ENCODE measurements at places on chromosomes 2 and 18.

GRCh38 chr2:15890936-15891905 lies 49.1 kb upstream of the MYCN start:
- DNase-seq = no peak

GRCh38 chr18:11850821-11851145 lies 430 bp upstream of the CHMP1B start:
- DNase-seq = no peak

DNA sequence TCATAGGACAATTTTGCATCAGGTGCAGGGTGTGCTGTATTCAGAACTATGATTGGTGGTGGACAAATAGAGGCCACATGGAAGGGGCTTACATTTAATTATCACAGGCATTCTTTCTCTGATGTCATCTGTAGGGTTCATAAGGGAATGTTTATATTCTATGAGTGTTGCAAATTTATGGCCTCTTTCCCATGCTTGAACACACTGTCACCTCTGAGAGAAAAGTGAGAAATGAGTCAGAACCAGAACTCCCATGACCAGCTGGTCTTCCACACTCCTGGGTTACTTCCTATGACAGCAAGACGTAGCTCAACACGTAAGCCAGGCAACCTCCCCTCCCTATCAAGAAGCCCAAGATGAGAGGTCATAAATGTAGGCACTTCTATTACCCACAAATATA lies 310.8 kb downstream of the PIEZO2 start:
- no peak for DNase-seq

DNA sequence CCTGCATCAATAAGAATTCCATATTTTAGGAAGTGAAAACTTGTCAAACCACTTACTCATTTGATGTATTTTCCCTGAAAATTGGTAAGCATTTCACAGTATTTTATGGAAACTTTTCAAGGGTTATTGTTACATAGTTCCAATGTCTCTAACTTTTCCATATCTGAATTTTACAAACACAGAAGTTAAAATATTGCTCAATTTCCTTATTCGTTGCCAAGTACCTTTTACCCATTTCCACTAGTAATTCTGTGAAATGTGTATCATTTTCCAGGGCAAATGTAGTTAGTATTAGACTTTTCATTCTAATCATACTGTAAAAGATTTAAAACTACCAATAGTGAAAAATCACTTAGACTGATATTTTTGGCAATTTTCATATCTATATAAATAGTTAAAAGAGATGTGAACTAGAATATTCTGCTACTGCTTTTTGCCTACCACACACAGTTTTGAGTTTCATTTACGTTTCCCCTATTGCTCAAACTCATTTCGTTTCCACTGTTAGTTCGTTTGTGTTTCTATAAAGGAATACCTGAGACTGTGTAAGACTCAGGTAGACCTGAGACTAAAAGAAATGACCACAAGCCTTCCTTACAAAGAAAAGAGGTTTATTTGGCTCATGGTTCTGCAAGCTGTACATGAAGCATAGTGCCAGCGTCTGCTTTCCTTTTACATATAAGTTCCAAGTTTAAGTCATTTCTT lies 86.3 kb downstream of the PMS1 start:
- DNase-seq = no peak

DNA sequence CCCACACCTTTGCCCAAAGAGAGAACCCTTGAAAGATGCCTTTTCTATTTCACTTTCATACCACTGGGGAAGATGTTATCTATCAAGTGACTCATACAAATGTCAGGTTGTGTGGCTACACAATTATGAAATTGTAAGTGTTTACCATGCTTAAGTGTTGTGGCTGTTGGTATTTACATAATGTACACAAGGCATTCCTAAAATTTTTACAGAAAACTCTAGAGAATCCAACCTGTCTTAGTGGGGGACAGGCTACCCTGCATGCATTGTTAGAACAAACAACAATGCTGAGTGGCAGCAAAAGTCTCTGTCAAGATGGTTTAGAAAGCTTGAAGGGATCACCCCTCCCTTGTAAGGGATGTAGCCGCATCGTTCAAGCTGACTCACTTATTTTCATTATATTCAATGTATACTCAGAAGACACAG lies 5.5 kb upstream of the MGAT4A start:
- DNase-seq = no peak

DNA sequence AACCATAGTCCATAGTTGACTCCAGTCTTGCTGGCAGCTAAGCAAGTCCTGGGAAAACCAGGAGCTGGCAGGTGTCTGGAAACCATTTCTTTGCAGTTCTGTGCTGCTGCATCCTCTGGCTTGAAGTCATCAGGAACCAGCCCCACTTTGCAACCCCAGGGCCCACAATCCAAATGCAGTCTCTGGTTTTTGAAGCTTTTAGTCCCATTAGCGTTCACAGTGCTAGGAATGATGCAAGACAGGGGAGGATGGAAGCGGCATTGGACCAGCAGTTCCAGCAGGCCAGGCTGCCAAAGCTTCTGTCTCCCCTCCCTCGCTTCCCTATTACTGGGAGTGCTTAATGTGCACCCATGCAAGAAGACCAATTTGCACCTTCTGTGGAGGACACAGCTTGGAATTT lies 106.4 kb downstream of the ZBTB7C start:
- no peak for DNase-seq

DNA sequence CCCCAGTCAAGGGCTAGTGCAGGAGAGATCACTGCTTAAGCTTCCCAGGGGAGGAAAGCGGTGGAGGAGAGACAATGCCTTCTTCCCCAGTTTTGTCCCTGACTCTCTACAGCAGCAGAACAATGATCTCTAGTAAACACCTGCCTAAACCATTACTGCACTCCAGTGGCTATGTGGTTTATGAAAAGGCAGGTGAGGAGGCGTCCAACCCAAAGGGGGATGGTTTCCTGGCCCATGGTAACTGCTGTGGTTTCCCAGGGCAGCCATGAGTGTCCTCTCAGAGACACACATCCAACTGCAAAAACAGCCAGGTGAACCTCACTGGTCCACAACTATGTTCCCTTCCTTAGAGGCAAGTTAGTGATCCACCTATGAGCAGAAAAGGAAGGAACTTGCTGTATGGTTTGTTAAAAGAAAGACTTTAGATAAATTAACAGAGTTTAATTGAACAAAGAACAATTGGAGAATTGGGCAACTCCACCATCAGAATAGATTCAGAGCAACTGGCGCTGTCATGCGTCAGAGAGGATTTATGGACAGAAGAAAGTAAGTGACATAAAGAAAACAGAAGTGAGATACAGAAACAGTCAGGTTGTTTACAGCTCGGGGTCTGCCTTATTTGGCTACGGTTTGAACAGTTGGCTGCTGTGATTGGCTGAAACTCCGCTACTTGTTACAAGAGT lies 4.8 kb upstream of the TTC39C start:
- DNase-seq = no peak

- peak; percentile 50 for DNase-seq
Observed at GRCh38 chr2:38115216-38116032, 39.5 kb upstream of the CYP1B1 start.

- DNase-seq = no peak
Observed at GRCh38 chr2:12990523-12990922, 273.8 kb downstream of the TRIB2 start.

- DNase-seq = no peak
Observed at GRCh38 chr18:79576686-79577351, 102.8 kb upstream of the CTDP1 start.

DNA sequence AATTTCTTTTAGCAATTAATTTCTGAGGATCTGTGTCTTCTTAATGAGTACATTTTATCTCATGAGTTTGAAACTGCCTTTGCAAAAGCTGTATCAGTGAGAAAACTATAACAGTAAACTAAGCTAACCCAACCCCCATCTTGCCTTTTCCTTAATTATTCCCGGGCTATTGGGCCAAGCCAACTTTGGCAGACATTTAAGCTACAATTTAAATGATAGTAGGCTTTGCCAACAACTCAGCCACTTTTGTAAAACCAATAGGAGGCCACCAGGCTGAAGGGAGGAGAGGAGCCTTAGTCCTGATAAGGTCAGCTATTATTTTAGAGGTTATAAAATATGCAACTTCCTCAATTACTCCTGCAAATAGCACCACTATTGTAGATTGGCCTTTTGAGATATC lies 218.0 kb upstream of the KCNJ3 start:
- DNase-seq = no peak

- no peak for DNase-seq
Observed at GRCh38 chr2:76563730-76564129, 853.0 kb upstream of the GCFC2 start.

GRCh38 chr2:75571730-75572430 lies 11.1 kb upstream of the EVA1A start:
- no peak for DNase-seq

GRCh38 chr2:127455566-127456493 lies 37.6 kb downstream of the PROC start:
- DNase-seq = no peak

DNA sequence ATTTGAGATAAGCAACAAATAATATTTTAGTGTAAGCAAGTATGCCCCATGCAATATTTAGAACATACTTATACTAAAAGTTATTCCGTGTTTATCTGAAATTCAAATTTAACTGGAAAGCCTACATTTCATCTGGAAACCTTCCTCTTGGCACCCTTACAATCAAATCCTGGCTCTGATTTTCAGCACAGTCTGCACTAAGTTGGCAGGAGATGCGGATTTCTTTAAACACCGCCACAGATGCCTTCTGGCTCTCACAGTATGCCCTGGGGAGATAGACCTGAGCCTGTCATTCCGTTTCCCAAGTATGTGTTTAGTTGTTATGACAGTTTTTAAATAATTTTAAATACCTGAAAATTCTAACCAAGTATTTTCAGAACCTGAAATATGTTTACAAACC lies 7.3 kb upstream of the MLPH start:
- DNase-seq = no peak

- DNase-seq = no peak
Observed at GRCh38 chr2:109266496-109266895, 137.5 kb downstream of the SH3RF3 start.

- DNase-seq = no peak
Observed at GRCh38 chr2:69570474-69570873, 73.1 kb downstream of the AAK1 start.

DNA sequence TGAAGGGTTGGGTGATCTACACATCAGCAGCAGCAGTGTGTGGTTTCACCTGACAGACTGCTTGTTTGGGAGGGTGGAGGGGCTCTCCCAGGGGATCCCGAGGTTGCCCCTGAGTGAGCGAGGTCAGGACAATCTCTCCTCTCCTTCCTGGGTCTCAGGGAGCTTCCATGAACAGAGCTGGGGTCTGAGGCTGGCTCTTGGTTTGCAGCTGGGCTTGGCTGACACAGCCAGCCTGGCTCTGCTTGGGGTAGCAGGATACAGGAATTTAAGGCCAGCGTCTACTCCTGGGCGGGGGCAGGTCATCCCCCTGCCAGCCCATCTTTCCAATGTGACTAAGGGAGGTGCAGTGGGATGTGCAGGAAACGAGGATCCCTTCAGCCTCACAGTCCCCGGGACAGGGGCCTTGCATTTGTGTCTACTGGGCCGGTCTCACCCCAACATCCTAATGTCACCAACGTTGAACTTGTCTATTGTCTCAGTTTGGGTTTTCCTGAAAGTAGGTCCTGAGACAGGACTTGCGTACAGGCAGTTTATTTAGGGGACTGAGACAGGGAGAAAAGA lies 262.6 kb upstream of the HDAC4 start:
- DNase-seq = no peak

- no peak for DNase-seq
Observed at GRCh38 chr18:66011916-66012315, 261.1 kb downstream of the CDH7 start.

DNA sequence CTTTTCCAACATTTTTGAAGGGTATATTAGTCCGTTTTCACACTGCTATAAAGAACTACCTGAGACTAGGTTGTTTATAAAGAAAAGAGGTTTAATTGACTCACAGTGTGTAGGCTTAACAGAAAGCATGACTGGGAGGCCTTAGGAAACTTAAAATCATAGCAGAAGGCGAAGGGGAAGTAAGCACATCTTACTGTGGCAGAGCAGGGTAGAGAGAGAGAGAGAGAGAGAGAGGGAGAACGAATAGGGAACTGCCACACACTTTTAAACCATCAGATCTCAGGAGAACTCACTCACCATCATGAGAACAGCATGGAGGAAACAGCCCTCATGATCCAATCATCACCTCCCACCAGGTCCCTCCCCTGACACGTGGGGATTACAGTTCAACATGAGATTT lies 420.3 kb downstream of the SOCS6 start:
- DNase-seq = no peak

GRCh38 chr2:95073856-95074662 lies 47.5 kb downstream of the MRPS5 start:
- DNase-seq = no peak

DNA sequence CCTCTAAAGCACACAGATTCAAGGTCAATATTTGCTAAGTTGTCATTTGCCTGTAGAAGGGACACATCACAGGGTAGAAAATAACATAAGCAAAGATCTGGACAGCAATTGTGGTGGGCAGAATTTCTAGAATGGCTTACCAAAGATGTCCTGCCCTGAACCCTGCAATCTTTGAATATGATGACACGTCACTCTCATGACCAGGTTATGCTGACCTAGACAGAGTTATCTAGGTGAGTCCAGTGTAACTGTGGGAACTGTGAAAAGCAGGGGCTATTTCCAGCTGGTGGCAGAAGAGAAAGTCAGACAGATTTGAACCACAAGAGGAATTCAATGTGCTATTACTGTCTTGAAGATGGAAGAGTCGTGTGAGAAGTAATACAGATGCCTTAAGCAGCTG lies 112.3 kb upstream of the CNGA3 start:
- DNase-seq = no peak

Measured in stimulated activated CD8-positive, alpha-beta memory T cell treated with anti-CD3 and anti-CD28 coated beads, Interleukin-4, amount 100 ng/mL, for 4 hours (primary cell).